H4 (cell line): ENCODE measurements at places on chromosomes 6 and 20.

DNA sequence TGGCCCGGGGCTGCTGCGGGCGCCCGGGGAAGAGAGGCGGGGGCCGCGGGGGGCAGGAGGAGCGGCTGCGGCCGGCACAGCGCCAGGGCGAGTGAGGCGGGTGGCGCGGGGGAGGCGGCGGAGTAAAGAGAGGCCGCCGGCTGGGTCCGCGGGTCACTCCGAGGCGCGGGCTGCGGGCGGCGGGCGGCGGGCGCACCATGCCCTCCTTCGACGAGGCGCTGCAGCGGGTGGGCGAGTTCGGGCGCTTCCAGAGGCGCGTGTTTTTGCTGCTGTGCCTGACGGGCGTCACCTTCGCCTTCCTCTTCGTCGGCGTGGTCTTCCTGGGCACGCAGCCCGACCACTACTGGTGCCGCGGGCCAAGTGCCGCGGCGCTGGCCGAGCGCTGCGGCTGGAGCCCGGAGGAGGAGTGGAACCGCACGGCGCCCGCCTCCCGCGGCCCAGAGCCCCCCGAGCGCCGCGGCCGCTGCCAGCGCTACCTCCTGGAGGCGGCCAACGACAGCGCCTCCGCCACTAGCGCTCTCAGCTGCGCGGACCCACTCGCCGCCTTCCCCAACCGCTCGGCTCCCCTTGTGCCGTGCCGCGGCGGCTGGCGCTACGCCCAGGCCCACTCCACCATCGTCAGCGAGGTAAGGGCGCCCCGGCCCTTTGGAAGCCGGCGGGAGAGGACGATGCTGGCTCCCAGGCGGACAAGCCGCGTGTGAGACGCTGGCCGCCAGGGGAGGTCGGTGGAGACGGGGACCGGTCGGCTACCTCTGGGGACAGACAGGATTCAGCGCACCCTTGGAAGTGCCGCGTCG is at the start of gene SLC22A3:
Gene SLC22A3, plus strand, starts transcription at position 156 of the 797 bp plus-strand sequence. Its CDS starts 42 bp downstream, at position 198.
- no peak for DNase-seq

GRCh38 chr6:30029588-30029987 is 31.5 kb upstream of the POLR1H start:
- DNase-seq: no peak

- peak; percentile 73 for DNase-seq
Measured at GRCh38 chr6:52416629-52417151, 3.5 kb upstream of the EFHC1 start.

GRCh38 chr6:25388776-25389175 is 109.6 kb downstream of the CARMIL1 start:
- DNase-seq: no peak

GRCh38 chr6:31690231-31691077 is 9.6 kb upstream of the LY6G5C start:
- DNase-seq: no peak

DNA sequence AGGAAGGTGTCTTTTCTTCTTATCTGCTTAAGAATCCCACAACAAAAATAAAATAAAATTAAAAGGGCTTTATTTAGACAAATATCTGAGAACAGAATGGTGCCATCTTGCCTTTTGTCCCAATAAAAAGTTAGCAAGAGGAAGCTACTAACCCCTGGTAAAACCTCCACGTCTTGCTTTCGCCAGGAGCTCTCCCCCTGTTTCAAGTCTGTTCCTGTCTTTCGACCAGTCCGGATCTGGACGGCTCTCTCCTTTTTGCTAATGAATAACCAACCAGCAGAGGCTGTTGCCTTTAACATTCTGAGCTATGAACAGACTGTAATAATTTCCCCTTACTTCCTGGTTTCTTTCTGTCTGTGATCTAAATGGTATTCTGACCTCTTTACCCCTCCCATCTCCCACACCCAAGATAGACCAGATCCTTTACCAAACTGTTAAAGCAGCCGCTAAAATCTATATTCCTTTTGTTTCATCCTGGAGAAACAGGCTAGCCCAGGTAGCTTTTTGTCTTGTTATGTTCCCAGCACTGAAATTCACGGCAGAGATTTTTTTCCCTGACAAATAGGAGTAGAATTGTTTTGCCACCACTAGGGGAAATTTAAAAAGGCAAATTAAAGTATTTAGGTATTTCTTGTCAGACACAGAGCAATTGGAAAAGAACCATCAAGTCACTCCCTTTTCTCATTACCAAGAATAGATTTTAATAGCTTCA is at the start of gene FRK:
Gene FRK, minus strand, starts transcription at position 320 of the 712 bp plus-strand sequence. CDS start 580 bp downstream, outside the sequence.
- DNase-seq: no peak
